ENCODE measurements at places on chromosomes 3 and 15.

- no peak for DNase-seq
These were observed 138.5 kb downstream of the CLSTN2 start for GRCh38 chr3:140073278-140074045.

DNA sequence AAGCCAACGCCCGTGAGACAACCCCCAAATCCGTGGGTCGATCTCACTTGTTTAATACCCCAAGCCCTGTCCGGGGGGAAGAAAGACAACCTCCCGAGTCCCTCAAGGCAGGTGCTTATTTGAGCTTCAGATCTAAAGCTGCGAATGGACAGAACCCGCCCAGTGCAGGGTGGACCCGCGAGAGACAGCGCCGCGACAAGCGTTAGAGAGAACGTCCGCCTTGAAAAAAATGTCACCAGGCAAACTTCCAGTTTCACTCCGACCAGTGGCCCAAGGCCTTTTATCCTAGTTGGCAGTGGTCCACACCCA, 740 bp upstream of the OXSR1 start:
- no peak for DNase-seq

- DNase-seq: no peak
These were observed 389.4 kb upstream of the TPM1 start for GRCh38 chr15:62653122-62653521.

DNA sequence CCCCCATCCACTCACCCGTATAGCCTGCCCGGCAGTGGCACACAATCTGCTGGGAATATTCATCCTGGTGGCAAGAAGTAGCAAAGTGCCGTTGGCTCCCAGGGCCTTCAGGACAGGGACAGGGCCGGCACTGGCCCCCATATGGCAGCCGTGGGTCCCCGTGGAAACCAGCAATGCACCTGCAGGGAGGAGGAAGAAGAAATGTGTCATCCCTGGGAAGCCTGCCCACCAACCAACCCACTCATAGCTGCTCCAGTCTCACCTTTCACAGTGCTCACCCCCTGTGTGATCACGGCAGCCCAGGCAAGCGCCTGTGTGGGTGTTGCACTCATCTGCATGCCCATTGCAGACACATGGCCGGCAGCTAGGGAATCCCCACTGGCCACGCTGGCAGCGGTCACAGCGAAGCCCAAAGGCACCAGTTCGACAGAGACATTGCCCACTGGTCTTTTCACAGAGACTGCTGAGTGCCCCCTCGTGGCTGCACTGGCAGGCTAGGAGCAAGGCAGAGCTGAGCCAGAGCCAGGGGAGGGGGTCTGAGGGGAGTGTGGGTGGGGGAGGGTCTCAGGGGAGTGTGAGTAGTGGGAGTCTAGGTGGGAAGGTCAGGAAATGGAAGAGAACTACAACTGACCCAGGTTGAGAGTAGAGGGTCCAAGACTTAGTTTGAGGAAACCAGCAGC, 4.5 kb upstream of the USP19 start:
- no peak for DNase-seq

- DNase-seq: no peak
These were observed 19.6 kb downstream of the HSPBAP1 start for GRCh38 chr3:122773944-122774509.

GRCh38 chr3:150334974-150335373, 73.1 kb upstream of the TSC22D2 start:
- DNase-seq: no peak

DNA sequence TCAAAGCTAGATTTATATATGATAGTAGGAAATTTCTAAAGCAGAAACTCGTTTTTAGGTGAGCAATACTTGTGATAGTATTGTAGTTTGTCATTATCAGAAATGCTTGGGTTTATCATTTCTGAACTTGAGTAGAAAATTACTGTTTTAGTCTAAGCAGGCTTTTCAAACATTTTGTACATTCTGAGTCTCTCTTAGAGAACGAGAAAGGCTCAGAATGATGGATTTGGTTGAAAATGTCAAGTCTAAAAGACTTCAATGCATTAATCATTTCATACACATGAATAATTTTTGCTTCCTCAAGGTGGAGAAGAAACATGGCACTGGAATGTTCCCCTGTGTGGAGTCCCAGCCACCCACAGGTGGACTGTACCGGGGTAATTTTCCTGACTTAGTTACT, 387.1 kb downstream of the NAALADL2 start:
- no peak for DNase-seq

DNA sequence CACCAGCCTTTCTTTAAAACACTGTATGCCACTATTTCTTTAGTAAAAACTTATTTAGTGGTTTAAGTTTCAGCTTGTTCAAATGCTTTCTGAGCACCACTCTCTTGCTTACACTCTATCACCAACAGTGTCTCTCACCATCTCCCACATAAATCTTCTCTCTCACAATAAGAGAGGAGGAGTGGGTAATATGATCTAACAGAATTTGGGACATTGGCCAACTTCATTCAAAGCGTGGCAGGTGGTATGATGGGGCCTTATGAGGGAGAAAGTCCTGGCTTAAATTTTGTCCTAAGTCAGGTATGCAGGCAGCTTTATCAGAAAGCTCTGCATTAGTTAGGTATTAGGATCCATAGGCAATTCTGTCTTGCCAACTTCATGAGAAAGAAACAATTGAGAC, 1132.5 kb downstream of the TUSC7 start:
- DNase-seq: no peak

DNA sequence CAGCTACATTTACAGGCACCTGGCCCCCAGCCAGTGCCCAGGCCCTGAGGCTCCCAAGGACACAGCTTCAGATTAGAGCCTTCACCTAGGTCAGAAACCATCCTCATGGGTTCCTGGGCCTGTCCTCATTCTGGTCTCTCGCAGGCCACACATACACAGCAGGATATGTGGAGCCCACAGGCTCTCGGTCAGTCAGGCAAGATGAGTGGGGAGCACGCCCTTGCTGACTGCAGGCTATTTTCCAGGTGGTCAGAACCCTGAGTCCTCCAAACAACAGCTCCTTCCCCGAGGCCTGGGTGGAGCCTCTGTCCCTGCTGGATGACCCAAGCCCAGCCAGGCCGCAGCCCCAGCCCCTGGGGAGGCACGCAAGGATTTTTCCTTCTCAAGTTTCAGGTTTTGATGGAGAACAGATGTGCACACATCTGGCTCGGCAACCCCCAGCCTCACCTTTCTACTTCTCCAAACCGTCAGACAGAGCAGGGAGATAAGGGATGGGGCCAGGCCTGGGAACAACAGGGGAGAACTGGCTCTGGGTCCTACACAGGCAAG, 1.6 kb downstream of the STRA6 start:
- DNase-seq: no peak

GRCh38 chr3:178036451-178037144, 499.6 kb upstream of the KCNMB2 start:
- DNase-seq: peak; percentile 13

DNA sequence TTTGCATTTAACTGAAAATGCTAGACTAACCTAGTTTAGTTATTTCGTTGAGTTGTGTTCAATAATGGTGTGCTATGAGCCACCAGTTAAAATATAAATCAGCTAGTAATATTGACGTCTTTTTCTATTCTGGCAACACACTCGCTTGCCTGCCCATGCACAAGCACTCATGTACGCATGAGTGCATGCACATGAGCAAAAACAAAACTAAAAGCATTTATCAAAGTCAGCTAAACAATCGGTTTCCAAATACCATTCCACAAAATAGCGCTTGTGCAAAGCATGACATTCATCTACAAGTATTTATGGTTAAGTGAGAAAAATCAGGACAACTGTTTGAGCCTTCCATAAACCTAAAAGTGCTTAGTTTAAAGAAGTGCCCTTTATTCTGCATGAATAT, 13.1 kb upstream of the SAMMSON start:
- no peak for DNase-seq

- DNase-seq: no peak
These were observed 294.4 kb downstream of the KBTBD8 start for GRCh38 chr3:67292356-67293121.

GRCh38 chr15:89192136-89192535, 29.2 kb downstream of the RLBP1 start:
- no peak for DNase-seq

GRCh38 chr3:73225991-73226390, 164.5 kb downstream of the EBLN2 start:
- no peak for DNase-seq

DNA sequence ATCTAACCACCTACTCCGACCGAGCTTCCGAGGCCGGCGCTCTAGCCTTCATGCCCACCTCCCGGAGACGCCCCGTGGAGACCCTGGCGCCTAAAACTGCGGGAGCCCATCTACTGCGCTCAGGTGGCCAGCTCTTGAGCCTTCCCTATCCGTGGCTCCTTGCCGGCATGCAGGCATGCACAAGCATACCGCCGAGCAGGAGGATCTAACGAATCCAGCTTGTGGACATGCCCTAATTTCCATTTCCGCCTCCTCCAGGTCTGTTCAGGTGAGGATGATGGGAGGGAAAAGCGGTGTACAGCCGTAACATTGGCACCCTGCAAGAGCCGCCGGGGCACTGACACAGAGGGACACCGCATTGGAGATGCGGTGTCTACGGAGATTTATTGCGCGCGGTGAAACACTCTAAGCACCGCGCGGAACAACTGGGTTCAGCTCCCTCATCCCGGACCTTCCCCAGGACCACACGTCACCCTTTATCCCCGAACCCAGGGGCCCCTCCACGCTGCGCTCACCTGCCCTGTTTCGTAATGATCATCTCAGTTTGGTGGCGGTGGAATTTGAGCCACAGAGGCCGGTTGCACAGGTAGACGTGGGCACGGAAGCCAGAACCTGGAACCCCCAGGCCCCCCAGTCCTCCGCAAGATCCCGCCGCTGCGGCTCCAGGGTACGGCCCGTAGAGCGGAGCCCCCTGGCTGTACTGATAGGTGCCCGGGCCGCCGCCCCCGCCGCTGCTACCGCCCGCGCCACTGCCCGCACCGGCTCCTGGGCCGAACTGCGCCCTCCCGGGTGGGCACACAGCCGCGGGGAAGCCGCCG, 1.0 kb downstream of the EOMES start:
- no peak for DNase-seq
